ENCODE measurements at places on chromosomes 1 and 21.
A peak's percentile ranks its signal among the peaks of the same experiment; 100 is the strongest.

GRCh38 chr1:203702130-203702577, 62.8 kb upstream of the LAX1 start:
- DNase-seq = no peak

DNA sequence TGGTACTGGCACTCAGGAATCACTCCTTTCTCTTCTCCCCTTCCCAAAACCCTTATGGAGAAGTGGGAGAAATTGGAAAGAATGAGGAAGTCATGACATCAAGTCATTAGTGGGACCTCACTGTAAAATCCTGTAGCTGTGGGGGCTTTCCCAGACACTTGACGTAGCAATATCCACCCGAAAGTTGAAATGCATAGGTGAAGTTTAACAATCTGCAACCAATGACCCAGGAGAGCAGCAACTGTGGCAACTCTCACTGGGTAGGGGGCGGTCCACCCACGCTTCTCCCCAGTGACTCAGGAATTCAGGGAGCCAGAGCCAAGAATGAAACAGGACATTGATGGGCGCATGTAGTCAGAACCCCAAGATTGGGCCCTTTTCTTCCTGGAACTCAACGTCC, 27.0 kb downstream of the ABCA4 start:
- no peak for DNase-seq

DNA sequence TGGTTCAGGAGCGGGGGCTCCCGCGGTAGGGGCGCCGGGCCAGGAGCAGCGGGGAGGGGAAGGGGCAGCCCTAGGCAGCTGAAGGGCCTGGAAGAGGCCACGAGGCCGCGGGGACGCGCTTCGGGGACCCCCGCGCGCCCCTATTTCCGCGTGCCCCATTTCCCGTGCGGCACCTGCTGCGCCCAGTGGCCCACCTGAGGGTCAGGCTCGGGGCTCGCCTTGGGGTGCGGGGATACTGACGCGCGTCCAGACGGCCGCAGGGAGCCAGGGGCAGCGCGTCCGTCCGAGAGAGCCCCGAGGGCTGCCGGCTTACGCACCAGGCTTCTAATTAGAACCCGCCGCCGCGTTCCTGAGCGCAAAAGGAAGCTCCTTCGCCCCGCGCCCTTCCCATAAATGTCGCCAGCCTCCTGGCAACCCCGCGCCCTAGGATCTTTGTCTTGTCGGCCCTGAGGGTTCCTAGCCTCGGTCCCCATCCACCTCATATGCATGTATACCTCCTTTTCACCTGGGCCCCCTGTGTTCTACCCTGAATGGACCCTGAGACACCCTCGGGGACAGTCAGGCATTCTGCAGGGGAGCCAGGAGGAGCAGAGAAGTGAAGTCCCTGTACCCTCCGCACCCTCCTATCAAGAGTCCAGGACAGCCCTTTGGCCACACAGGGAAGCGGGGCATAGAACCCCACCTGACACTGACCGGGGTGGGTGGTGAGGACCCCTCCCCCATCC, 1.8 kb downstream of the WNT3A start:
- DNase-seq = peak; percentile 51

DNA sequence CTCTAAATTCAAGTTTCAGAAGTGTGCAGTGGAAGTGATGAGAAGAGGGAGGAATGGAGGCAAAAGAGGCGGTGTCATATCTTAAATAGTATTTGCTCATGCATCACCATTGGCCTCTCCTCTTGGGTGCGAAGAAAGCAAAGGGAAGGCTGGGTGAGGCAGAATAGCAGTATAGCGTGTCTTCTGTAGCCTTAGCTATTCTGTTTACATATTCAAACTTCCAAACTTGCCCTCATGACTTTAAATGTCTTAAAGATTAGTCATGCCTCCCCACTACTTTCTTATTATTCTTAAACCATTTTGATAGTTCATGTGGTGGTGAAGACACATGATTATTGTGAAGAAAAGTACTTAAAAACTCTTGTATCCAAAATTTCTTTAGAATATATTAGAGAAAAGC, 104.6 kb upstream of the TENT5C start:
- DNase-seq = no peak

- DNase-seq = no peak
Observed at GRCh38 chr1:110967256-110967655, 3.5 kb upstream of the LRIF1 start.

GRCh38 chr1:81224222-81224621, 576.5 kb upstream of the ADGRL2 start:
- DNase-seq = no peak

DNA sequence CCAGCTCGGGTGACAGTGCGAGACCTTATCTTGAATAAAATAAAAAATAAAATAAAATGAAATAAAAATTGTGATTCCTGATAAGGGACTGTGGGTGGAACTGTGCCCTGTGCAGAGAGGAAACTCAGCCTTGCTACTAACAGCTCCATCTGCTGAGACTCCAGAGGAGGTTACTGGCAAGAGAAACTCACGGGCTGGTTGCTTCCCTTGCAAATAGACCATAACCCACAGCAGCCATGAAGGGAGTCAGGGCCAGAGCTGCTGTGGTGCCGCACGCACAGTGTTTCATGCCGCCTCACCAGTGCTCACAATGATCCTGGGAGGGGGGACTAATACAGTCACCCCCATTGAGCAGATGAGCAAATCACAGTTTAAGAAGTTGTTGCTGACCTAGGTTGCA, 13.7 kb downstream of the ZBTB17 start:
- DNase-seq = no peak

DNA sequence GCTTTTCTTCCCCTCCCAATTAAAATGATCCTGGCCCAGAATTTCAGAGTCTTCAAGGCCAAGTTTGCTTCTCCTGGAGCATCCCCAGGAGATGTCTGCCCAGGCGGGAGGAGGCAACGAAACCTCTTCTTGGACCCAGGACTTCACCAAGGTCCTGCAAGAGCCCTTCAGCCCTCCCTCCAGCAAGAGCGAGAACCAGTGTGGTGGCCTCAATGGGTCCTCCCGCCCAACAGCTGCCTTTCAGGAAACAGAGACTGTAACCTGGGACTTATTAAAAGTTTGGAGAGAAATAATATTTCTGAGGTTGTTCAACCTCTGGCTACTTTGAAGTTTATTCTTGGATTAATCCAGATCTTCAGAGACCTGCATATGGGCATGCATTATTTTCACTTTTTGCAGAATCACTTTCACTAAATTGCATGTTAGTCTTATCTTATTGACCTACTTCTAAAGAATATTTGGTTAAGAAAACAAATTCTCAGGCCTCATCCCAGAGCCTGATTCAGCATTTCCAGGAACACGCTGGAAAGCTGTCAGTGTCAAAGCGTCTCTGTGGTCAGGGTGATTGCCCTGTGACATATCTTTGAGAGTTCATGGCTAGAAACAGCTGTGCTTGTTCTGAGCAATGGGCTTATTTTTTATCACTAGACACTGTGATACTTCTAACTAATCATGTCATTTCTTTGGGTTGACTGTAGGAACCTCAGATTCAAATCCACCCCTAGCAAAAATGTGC, 66.0 kb upstream of the CLDN14 start:
- no peak for DNase-seq

- DNase-seq = no peak
Observed at GRCh38 chr1:67298762-67299161, 8.9 kb upstream of the IL12RB2 start.

GRCh38 chr1:149995927-149996326, 14.6 kb downstream of the OTUD7B start:
- no peak for DNase-seq

GRCh38 chr1:233085566-233085965, 135.2 kb downstream of the NTPCR start:
- no peak for DNase-seq

GRCh38 chr21:26124896-26125295, 45.7 kb downstream of the APP start:
- DNase-seq = no peak

DNA sequence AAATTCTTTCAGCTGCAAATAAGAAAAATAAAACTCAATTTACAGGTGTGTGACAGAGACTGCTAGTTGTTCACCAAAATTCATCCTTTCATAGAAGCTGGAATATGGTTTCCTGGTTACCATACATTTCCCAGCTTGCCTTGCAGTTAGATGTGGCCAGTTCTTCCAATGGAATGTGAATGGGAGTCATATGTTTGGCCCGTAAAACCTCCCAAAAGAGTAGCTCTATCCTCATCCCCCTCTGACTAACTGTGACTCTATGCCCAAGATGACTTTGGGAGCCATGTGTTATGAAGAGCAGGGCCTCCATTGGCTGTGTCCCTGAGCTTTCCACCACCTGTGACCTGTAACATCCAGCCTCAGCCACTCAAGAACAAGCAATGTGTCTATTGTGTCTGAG, 90.6 kb upstream of the NGF start:
- no peak for DNase-seq

DNA sequence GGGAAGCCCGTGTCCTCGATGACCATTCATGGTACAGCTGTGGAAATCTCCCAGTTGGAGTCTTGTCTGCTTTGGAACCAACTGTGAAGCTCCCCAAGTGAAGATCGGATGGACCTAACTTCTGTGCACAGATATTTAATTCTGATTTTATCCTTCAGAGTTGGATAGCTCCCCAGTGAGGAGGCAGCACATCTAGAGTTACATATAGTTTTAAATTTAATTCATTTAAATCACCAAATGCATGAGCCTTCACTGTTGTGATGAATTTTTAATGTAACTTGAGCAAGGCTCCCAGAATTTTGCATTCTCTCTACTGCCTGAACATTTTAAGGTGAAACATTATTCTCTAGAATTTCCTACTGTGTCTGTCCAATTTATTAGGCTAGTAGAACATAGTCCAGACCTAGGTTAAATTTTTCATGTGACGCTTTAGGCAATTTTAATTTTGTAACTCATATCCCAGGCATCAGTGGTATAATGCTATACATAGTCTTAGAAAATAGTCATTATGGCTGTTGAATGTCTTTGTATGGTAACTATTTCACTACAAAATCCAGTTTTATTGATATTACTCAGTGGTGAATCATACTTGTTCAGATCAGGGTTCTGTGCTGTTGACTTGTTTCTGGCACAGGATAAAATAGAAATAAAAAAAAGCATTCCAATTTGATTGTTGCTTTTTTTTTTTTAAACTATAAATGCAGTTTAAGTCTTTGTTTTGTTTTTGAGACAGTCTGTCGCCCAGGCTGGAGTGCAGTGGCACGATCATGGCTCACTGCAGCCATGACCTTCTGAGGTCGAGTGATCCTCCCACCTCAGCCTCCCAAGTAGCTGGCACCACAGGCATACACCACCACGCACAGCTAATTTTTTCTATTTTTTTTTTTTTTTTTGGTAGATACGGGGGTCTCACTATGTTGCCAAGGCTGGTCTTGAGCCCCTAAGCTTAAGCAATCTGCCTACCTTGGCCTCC, 66.9 kb downstream of the PRDM2 start:
- no peak for DNase-seq

DNA sequence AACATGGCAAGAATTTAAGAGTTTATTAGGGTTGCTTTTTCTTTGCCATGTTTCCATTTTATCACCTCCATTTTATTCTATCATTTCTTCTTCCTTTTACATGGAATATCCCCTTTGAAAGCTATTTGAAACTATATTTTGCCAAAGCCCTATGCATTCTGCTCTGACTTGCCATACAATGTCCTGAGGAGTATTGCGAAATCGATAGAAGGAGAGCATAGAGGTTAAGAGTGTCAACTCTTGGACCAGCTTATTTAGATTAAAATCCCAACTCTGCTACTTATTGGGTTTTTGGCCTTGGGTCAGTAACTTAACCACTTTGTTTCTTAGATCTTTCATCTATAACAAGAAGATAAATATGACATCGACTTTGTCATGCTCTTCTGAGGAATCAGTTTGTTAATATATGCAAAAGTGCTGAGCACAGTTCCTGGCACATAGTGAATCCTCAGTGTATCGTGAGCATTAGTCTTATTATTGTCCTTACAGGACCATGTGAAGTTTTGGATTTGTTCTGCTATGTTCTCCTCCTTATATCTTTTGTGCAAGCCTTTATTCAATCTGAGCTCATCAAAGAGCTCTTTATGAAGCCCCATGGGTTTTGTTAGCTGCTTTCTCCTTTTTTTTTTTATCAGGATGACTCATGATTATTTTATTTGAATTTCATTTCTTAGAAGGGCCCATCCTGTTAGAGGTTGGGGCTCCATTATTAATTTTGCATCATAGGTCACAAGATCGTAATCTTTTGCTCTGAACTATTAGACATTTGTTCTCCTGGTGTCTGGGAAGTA, 17.6 kb downstream of the ACKR1 start:
- DNase-seq = no peak

GRCh38 chr1:60540141-60540540, 466.6 kb upstream of the C1orf87 start:
- DNase-seq = no peak

- no peak for DNase-seq
Observed at GRCh38 chr1:161390559-161390858, 22.8 kb upstream of the CFAP126 start.

GRCh38 chr1:161989108-161989507, 34.6 kb downstream of the OLFML2B start:
- no peak for DNase-seq

DNA sequence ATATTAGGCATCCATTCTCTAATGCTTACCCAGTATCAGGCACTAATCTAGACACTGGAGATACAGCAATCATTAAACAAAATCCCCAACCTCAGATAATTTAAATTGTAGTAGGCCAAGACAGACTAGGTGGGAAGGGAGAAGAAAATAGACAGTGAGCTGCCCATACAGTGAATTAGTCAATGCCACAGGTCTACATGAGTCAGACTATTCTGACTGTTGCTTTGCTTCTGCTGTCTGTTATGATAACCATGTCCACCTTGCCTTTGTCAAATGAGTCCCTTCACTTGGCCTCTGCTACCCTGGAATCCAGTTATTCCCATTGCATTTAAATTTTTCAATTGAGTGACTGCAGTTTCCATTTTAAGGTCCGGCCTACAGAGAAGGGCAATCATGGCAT, 59.5 kb downstream of the PIK3R3 start:
- DNase-seq = no peak

DNA sequence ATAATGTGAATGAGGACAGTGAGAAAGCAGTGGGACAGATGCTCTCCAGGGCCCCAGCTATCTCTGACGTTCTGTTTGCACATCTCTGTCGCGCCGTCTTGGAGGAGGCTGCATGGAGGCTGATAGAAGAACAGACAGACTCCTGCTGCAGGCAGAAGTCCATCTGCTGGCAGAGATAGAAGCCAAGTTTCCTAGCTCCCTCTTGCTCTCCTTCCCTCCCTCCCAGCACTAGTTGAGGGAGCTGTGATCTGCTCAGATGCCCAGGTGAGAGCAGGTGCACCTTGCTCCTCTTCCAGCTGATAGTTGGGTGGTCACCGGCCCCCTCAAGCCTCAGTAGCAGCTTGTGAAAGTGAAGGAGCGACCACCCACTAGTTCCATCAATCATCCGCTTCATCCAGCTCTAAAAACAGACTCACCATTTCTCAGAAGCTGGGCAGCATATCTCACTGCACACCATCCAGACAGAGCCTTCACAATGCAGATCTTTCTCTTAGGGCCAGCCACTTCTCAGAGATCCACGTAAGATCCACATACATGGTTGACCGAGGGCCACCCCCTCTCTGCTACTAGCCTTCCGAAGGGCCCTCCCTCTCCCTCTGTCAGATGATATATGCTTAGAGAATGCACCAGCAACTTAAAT, 12.9 kb downstream of the LRRN2 start:
- no peak for DNase-seq

GRCh38 chr1:228863776-228864175, 128.5 kb downstream of the RHOU start:
- no peak for DNase-seq

- DNase-seq = peak; percentile 23
Observed at GRCh38 chr1:47838562-47839432, 158.4 kb downstream of the TRABD2B start.
